ENCODE measurements at places on chromosomes 12 and 14.

DNA sequence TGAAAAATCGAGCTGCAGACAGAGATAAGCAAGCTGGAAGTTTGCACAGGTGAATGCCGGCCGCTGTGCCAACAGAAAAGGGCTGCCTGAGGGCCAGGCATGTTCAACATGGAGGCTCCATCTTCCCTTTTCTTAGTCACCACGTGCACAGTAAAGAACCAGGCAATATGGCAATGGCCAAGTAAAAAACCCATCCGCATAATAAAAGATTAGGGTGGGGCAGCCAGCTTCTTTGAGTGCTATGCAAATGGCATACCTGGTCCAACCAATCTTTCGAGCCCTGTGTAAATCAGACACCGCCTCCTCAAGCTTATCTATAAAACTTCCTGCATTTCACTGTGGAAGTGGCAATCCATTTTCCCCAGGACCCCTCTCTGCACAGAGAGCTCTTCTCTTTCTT lies 16.7 kb downstream of the PNP start:
- DNase-seq: no peak

DNA sequence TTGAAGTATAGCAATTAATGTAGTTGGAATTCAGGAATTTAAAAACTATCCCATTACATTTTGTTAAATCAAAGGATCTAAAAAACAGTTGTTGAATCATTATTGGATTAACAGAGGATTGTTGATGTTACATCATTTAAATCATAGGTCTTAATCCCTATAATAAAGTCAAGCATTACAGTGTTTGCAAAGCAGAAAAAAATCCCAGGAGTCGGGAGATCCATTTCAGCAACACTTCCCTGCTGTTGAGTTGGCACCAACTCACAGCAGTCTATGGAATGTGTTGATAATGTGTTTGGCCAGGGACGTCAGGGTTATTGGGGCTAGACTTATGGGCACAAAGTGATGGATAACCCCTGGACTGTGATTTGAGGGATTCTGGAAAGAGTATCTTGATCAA lies 99.1 kb upstream of the TMTC1 start:
- no peak for DNase-seq

DNA sequence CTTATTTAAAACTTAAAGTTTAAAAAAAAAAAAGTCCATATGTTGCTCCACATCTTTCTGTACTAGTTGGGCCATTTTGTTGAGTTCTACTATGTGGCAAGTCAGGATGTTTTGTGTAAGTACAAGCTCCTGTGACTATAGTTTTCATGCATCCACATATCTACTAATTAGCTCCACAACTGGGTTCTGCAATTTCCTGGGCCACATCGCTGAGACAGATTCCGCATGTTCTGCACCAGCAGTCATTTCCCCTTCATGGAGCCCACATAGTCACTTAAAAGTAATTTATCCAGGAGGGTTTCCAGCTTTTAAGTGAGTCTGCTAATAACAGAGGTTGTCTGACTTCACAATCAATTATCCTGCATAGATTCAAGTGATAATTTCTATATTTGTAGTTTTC lies 461.4 kb downstream of the ZFP36L1 start:
- DNase-seq: no peak

DNA sequence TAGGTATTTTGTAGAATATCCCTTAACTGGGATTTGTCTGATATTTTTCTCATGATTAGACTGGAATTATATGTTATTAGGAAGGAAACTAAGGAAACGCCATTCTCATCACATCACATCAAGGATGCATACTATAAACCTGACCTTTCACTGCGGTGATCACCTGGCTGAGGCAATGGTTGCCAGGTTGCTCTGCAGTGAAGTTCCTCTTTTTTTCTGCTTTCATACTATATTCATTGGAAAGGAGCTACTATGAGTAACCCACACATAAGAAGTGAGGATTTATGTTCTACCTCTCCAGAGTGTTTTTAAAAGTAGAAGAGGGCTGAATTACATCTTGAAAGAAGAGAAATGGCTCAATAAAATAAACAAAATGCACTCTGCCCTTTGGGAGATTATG lies 31.0 kb upstream of the GRIP1 start:
- DNase-seq: no peak

- DNase-seq: no peak
Observed at GRCh38 chr14:58535044-58535443, 102.7 kb upstream of the DACT1 start.

- DNase-seq: no peak
Observed at GRCh38 chr14:31921721-31922120, 155.4 kb upstream of the ARHGAP5 start.

- no peak for DNase-seq
Observed at GRCh38 chr12:106773286-106774004, 1.0 kb upstream of the RIC8B start.

DNA sequence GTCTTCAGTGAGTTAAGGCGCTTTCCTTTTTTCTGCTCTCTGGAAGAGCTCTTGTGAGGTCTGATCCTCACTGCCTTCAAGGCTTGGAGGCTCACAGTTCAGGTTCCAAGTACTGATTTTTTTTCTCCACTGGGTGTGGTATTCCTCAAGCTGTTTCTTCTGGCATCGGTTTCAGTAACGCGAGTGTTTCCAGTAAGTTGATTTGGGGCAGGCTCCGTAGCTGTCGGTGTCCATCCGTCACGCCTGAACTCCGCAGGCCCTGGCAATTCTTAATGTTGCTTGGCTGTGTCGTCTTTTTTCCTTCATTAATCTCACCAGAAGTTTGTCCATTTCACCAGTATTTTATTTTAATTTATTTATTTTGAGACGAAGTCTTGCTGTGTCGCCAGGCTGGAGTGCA lies 30.6 kb downstream of the LRCOL1 start:
- no peak for DNase-seq

GRCh38 chr12:25825446-25825845 lies 133.0 kb upstream of the RASSF8 start:
- DNase-seq: no peak

DNA sequence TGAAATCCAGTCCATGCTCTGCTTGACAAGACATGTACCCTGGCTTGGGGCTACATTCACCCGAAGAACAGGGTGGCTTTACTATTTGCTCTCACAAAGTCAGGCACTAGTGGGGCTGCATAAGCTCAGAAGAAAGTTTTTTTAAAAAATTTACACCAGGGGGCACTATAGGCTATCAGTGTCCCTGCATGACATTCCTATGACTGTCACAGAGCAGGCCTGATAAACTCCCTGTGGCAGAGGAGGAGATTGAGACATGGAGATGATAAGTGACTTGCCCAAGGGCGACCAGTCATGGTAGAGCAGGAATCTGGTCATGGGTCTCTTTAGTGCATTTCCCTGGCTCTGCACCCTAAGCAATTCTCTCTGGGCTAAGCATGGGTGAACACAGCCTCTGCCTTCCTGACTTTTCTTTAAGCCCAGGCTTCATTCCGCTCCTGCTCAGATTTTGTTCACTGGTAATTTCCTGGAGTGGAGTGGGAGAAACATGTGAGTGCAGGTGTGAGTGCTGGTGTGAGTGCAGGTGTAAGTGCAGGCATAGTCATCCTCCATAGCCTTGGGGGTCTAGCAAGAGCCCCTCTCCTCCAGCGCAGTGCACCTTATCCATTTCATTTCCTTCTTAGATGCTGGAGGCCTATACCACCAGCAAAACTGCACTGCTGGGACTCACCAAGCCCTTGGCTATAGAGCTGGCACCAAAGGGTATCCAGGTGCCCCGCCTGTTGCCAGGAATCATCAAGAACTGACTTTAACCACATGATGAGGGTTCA lies 91.6 kb downstream of the DHRS2 start:
- DNase-seq: no peak

- DNase-seq: no peak
Observed at GRCh38 chr12:77218278-77218677, 152.9 kb upstream of the E2F7 start.

- DNase-seq: no peak
Observed at GRCh38 chr12:124786061-124786964, 77.4 kb downstream of the SCARB1 start.

- no peak for DNase-seq
Observed at GRCh38 chr12:51951843-51952722, 584 bp downstream of the ACVR1B start.

DNA sequence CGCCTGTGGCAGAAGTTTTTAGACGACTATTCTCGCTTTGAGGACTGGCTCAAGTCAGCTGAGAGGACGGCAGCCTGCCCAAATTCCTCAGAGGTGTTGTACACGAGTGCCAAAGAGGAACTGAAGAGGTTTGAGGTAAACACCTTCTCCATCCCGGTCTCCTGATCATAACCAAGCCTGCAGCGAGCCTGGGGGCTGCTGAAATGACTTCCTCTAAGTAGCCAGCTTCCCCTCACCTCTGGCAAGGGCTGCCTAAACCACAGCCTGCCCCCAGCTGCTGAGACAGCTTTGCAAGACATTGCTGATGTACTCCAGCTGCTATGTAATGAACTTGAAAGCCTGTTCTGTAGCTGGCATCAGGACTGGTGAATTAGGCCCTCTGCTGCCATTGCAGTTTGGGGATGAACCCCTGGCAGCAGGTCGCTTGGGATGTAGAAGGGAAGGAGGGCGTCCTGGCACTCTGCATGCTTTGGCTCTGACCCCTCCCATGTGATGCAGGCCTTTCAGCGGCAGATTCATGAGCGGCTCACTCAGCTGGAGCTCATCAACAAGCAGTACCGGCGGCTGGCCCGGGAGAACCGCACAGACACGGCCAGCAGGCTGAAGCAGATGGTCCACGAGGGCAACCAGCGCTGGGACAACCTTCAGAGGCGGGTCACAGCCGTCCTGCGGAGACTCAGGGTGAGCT lies 84.6 kb downstream of the ESR2 start:
- DNase-seq: no peak

DNA sequence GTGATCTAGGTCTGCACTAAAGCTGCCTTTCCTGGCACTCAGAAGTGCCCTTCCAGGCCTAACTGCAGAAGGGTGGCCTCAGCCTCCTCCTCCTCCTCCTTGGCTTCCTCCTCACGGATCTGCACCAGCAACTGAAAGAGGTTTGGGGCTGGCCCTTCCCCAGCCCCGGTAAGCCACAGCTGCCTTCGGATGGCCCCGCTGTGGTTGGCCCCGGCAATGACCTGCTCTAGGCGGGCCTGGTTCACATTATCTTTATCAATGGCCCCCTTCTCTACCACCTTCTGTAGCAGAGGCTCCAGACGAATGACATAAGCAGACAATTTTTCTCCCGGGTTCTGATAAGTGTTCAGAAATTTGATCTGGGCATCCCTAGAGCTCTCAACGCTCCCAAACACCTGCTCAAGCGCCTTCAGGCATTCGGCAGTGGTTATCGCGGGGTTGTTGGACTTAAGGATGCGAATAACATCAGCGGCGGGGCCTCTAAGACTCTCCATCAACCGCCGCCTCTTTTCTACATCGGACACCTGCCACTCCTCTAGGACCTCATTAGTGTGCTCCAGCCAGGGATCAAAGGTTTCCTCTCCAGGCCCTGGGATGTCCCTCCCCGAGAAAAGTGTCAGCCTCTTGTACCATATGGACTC lies 1.5 kb downstream of the PNMA1 start:
- no peak for DNase-seq

GRCh38 chr14:52769887-52770286 lies 21.5 kb downstream of the GNPNAT1 start:
- DNase-seq: no peak

DNA sequence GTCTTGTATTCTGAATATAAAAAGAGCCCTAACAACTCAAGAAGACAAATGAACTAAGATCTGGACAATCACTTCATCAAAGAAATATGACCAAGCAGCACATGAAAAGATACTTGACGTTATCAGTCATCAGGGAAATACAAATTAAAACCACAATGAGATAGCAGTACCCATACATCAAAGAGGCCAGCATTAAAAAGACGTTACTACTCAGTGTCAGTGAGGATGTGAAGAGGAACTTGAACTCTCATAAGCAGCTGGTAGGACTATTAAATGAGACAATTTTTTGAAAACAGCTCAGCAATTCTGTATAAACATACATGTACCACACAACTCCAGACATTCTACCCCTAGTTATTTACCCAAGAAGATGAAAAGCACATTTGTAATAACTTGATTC lies 55.9 kb downstream of the FERMT2 start:
- DNase-seq: no peak

DNA sequence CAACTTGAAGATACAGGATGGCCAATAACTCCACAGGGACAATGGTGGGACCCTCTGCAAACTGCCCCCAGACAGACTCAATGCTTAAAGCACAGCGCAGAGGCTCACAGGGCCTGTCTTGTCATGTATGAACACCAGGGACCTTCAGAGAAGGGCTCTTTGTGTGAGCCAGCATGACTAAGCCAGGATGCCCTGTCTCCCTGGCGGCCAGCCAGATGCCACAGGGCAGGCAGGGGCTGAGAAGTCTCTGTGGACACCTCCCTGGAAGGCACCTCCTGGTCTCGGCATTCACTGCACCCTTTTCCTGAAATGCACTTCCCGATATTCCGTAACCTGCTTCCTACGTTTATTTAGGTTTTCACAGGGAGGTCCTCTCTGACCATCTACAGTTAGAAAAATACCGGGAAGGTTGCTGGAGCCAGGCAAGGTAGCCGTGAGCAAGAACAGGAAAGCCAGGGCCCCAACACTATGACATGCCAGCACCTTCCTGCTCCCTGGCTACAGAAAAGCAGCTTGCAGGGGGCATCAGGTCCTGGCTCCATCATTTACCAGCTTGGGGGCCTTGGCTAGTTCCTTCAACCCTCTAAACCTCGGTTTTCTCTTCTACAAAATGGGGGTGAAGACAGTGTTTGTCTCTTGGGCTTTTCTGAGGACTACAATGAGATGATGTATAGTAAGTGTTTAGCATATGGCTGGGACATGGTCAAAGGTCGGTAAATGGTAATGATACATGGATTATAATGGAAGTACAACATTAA lies 65.0 kb downstream of the PITPNM2 start:
- no peak for DNase-seq

GRCh38 chr12:67477681-67478265 lies 170.8 kb upstream of the DYRK2 start:
- DNase-seq: no peak

- no peak for DNase-seq
Observed at GRCh38 chr14:59870277-59871165, at the start of gene RTN1. Gene RTN1 (minus strand): TSS chr14:59870776. CDS start chr14:59870630, 146 bp downstream.

DNA sequence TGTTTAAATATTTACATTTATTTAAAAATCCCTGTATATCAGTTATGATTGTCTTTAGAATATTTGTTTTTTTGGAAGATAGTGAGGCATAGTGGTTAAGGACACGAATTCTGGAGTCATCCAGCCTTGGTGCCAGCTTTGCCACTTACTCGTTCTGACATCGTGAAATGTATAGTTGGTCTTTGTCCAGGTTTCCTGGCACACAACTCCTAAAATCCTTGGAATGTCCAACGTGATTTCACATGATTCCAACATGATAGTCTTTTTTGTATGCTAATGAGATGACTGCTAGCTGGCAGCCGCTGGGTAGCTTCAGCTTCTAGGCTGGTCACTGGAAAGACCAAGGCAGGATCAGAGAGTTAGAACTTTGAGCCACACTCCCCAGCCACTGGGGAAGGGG lies 64.8 kb downstream of the PRICKLE1 start:
- DNase-seq: no peak

- no peak for DNase-seq
Observed at GRCh38 chr12:119036878-119037825, 55.8 kb downstream of the SRRM4 start.

Measured in activated CD4-positive, alpha-beta T cell treated with anti-CD3 and anti-CD28 coated beads for 1 hour (primary cell).